Adrenal gland (tissue), 19 donors: ENCODE measurements at places on chromosomes 12 and 14. TPM values are rescaled to one million over a fixed set of nuclear protein-coding genes. Genes with fewer than 3 reads are reported as not detected.

FGF23 gene
- not detected for polyA plus RNA-seq

CRADD gene
- 7.3 TPM for polyA plus RNA-seq

PRIMA1 gene
- 4.2 TPM for polyA plus RNA-seq

GAS2L3 gene
- 0.84 TPM for polyA plus RNA-seq

TAS2R42 gene
- not detected for polyA plus RNA-seq

OR4L1 gene
- not detected for polyA plus RNA-seq

KCNC2 gene
- not detected for polyA plus RNA-seq

OVCH1 gene
- 0.16 TPM for polyA plus RNA-seq
